ENCODE measurements at places on chromosomes 7 and 10. TPM values are rescaled to one million over a fixed set of nuclear protein-coding genes. Genes with fewer than 3 reads are reported as not detected.

The AP3M1 gene
- 48.7 TPM for total RNA-seq

The NXPH1 gene
- not detected for total RNA-seq

The KAZALD1 gene
- total RNA-seq, result 1.1 TPM

DNA sequence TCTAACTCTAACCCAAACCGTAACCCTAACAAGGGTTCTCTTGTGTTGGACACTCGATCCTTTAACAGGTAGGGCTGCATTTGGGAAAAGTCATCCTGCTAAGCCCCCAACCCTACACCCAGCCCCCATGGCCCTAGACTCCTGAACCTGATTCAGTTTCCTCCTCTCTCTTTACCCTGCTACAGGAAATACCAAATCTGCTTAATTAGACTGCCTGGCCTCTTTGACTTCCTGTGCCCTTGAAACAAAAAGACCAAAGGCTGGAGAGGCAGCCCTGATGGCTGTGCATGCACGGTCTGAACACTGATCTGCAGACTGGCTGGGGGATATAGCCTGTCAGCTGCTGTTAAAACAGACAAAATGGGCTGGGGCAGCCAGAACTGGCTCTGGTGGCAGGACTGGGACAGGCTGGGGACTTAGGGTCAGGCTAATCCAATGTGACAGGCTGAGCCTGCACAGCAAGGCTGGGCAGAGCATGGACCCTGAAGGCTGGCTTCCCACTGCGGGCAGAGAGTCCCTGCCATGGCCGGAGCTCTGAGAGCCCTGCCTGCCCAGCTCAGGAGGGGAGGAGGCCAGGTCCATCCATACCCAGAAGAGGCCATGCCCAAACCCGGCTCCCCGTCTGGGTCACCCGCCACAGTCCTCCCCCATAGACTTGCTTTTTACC, 51.0 kb upstream of the MSMB start:
- no peak for DNase-seq

DNA sequence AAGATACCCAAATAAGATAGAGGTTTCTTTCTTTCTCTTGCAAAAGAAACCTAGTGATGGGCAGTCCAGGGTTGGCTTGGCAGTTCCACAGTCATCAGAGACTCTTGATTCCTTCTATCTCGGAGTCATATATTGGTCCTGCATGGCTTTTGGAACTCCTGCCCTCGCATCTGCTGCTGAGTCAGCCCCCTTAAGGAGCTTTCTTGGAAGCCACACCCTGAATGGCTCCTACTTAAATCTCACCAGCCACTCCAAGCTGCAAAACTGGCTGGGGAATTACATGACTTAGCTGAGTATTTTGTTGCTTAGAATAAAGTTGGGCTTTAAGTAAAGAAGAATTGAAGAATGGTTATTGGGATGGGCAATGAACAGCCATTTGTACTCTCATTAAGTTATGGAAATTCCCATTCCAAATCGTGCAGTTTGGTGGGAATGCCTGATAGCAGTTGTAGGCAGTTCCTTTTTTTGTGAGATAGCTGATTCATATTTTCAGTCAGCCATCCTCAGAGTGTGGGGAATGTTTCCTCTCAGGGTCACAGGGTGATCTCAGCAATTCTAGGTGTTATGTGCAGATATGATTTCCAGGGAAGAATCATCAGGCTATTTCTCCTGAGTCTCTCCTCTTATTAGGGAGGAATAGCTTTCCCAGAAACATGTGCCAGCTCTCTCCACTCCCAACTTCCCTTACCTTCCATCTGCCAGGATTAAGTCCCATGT, 209.9 kb downstream of the BBS9 start:
- no peak for DNase-seq

- DNase-seq, result no peak
These were observed 42.3 kb upstream of the CYCS start for GRCh38 chr7:25167262-25167843.

GRCh38 chr7:149218469-149219420, 20.7 kb upstream of the ZNF212 start:
- no peak for DNase-seq

GRCh38 chr7:83005410-83005809, 157.3 kb downstream of the PCLO start:
- peak; percentile 6 for DNase-seq
